ENCODE measurements at places on chromosomes 5 and 9.

DNA sequence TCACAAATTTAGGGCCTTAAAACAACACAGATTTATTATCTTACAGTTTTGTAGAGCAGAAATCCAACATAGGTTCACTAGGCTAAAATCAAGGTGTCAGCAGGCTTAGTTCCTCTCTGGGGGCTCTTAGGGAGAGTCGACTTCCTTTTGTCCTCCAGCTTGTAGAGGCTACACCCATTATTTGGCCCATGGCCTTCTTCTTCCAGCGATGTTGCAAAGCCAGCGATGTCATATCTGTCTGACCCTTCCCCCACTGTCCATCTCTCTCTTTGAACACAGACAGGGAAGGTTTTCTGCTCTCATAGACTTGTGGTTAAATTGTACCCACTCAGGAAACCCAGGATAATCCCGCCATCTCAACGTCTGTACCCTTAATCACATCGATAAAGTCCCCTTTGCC, 60.3 kb upstream of the SHB start:
- DNase-seq: no peak

DNA sequence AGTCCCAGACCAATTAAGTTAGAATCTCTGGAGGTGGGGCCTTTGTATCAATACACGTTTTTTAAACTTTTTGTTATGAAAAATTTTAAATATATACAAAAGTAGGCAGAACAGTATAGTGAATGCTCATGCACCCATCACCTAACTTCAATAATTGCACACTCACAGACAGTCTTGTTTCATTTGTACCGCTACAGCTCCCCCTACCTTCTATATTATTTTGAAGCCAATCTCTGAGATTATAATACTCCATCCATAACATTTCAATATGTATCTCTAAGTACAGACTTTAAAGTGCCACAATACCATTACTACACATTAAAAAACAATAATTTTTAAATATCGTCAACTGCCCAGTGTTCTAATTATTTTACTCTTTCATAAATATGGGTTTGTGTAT, 32.9 kb downstream of the ISL1 start:
- DNase-seq: no peak

- no peak for DNase-seq
Observed at GRCh38 chr5:14742498-14742897, 78.0 kb downstream of the OTULIN start.

GRCh38 chr5:61344187-61344944, 12.3 kb downstream of the ZSWIM6 start:
- no peak for DNase-seq

DNA sequence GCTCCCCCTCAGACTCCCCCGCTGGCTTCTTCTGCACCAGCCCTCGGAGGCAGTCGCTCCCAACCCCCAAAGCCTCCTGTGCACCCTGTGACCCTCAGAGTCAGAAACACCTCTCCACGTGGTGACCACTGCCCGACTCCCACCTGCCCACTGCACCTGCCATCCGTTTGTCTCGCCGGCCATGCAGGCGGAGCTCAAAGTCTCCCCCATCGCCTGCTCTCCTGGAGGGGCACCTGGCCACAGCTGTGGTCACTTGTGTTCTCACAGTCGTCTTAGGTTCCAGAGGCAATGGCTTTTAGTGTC, 38.2 kb downstream of the MRPL36 start:
- no peak for DNase-seq

GRCh38 chr5:168696611-168697010, 117.4 kb upstream of the PANK3 start:
- DNase-seq: no peak

GRCh38 chr5:81393430-81393782, 528 bp downstream of the ACOT12 start:
- DNase-seq: no peak

DNA sequence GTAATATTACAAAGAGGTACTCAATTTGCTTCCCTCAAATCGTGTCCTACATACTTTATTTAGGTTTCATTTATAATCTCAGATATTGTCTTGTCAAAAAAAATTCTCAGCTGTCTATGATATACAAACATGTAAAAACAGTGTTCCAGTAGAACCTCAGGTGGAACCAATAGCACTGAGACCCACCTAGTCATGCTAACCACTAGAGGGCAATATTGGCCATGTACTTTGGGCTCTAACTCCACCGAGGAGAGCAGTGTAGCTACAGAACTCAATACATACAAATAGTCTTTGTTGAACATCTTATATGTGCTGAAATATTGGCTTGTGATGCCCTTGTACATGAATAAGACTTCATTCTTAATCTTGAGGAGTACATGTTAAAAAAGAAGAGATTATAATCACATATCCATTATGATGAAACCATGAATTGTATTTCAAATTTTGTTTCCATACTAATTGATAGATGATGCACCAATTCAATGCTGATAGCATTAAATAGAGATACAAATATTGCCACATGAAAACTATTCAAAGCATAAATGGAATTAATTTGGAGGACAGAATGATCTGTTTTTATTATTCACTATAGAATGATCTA, 71.2 kb upstream of the CNTLN start:
- no peak for DNase-seq

GRCh38 chr5:149781612-149782011, 51.5 kb downstream of the PPARGC1B start:
- DNase-seq: no peak

DNA sequence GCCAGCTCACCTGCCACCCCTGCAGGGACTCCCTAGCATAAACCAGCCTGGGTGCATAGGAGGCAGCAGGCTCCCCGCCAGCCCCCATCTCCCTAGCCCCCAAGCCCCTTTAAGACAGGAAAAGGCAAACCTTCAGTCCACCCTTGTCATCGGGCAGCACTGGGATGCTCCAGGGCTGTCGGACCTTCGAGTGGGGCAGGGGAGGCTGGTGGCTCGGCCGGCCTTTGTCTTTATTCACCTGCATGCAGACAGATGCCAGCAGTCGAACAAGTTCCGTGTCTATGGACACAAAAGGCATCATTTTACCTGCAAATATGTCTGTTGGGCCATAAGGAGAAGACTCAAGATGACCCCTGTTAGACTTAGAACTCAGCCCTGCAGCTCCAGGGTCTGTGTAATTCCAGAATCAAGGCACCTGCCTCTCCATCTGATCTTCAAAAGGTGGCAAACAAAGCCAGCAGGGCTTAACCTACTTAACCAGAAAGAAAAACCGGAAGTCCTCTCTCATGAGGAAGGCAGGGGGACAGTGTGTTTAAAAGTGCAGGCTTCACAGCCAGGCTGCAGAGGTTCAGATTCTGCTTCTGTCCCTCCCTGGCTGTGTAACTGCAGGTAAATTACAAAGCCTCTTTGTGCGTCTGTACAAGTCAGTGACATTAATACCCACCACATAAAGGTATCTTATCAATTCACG, 16.2 kb downstream of the ANKS6 start:
- DNase-seq: no peak

GRCh38 chr5:66207800-66208561, 63.9 kb downstream of the SREK1 start:
- no peak for DNase-seq

GRCh38 chr9:77707383-77708063, 59.4 kb upstream of the GNA14 start:
- no peak for DNase-seq

GRCh38 chr5:109888989-109889388, 199.3 kb downstream of the MAN2A1 start:
- no peak for DNase-seq

- no peak for DNase-seq
Observed at GRCh38 chr5:154215571-154216325, 25.2 kb downstream of the GALNT10 start.

DNA sequence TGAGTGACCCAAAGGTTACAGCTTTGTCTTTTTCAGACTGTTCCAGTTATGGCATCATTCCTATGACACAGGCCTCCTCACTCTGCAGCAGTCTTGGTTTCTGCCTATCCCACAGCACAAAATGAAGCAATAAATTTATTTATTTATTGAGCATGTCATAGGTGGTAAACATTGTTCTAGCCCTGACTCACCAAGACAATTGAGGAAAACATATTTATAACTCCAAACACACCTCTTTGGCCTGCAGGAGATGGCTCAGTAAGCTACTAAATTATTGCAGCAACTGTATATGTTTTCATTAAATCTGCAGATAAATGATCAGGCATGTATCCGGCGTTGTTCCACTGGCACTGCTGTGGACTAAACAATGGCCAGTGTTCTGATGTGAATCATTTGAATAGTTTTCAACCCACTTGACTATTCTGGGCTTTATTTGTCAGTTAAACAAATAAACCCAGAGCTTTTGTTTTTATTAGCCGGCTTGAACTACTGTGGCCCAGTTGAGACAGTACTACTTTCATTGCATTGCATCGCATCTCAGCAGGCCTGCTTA, 83.2 kb downstream of the FOXD1 start:
- DNase-seq: no peak

- no peak for DNase-seq
Observed at GRCh38 chr9:68980341-68980914, 33.5 kb downstream of the PRKACG start.

GRCh38 chr5:77946381-77947040, 170.4 kb upstream of the TBCA start:
- DNase-seq: no peak

GRCh38 chr5:37071901-37072581, 177.1 kb downstream of the CPLANE1 start:
- DNase-seq: no peak

- DNase-seq: no peak
Observed at GRCh38 chr5:174189654-174190541, 144.4 kb downstream of the NSG2 start.

DNA sequence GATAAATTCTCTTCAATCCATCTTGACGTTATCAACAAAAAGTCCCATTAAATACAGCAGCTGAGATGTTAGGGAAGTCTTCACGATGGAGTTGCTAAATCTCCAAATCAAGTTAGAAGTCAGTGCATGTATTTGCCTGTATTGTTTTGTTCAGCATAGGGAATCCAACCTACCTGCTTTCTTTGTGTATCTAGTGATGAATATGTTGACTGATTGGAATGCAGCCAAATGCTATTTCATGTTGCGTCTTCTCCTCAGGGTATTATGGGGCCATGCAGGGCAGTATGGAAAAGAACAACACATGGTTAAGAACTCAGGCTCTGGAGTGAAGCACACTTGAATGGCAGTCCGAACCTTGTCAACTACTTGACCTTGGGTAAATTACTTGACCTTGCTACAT, 529.5 kb upstream of the ZNF462 start:
- DNase-seq: no peak

DNA sequence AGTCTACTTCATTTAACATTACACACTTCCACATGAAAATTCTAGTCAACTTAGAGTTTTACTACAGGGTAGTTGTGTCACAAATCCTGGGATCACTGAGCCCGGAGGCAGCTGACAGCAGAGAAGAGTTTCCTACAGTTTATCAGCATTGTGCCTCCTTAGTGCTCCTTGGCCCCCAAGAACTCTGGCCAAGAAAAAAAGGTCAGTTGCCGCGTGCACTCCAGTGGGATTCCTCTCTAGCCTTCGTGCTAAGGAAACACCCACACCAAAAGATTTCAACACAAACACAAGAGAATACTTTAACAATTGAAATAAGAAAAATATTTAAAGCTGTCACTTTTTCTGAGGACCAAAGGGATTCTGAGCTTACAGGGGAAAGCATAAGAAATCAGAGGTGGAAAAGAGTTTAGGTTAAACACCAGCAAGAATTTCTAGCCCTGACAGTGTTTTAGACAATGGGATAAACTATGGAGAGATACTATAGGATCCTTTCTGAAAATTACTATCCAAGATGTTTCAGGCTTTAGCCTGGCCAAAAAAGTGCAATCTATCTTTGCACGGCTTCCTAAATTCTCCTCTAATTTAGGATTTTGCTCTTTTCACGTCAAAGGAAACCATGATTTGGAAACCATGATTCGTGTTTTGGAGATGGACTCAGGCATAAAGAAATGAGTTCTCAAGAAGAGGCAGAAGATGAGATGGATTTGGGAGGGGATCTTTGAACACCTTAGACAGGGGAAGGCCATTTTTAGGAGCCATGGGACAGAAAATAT, 606.8 kb downstream of the RAB3C start:
- no peak for DNase-seq

DNA sequence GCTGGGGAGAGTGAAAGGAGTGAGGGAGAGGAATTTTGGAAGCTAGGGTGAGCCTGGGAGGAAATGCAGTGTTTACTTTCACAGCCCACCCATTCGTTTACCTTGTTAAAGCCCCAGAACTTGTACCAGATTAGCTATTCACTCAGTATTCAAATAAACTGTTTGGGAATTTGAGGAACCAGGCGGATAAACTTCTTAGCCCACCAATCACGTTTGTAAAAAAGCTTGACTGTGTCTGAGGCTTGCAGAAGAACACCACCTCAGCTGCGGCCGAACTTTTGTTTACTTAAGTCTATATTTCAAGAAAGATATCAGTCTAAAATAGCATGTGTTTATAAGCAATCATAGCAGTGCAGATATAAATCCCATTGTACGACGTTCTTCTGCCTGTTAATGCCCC, 5.2 kb upstream of the TLE1 start:
- DNase-seq: no peak

DNA sequence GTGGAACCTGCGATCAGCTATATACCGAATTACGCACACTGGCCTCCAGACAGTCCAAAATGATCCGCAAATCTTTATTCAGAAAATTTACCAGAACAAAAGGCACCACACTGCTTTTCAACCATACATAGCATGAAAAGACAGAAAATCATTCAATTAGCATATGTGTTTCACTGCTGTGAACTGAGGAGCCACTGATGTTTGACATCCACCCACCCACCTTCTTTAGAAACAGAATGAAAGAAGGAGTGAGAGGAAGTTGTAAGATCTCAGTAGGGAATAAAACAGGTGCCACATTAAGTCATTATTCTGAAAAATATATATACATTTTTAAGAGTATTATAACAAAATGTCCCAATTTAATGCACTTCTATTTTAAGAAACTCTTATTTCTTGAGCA, 156.8 kb downstream of the NFIB start:
- DNase-seq: no peak

DNA sequence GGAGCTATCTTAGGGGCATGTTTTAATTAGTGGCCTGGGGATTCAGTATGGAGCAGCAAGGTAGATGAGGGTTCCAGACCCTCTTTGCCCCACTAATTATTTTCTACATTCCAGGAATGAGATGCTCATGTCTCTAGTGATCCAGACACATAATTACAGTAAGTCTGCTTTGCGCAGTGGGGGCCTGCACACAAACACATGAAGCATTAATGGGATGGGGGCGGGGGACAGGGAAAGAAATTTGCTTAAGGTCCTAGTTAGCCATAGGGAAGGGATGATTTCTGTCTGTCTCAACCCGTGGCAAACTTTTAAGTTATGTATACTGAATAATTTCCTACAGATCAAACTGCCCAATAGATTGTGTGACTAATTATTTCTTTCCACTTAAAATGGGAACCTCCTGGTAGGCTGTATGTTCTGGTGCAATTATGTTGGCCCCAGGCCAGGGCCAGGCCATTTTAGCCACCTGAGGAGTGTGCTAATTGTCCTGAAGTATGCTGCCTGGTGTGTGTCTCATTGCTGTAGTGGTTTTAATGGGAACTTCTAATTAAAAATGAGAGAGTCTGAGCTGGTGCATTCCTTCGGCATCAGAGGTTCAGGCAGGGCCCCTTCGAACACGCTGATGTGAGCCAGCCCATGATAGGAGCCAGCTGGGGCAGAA, 134.4 kb downstream of the PTTG1 start:
- DNase-seq: no peak

All from CD4-positive, alpha-beta T cell treated with Interleukin-1 beta for 1 hour (primary cell).